ENCODE measurements at places on chromosomes 1 and 21.

GRCh38 chr1:185834371-185834905 is 100.2 kb downstream of the HMCN1 start:
- DNase-seq = no peak

GRCh38 chr1:45769261-45769932 is 18.9 kb upstream of the IPP start:
- DNase-seq = no peak

- DNase-seq = no peak
Observed at GRCh38 chr1:8334106-8334851, 16.4 kb downstream of the SLC45A1 start.

DNA sequence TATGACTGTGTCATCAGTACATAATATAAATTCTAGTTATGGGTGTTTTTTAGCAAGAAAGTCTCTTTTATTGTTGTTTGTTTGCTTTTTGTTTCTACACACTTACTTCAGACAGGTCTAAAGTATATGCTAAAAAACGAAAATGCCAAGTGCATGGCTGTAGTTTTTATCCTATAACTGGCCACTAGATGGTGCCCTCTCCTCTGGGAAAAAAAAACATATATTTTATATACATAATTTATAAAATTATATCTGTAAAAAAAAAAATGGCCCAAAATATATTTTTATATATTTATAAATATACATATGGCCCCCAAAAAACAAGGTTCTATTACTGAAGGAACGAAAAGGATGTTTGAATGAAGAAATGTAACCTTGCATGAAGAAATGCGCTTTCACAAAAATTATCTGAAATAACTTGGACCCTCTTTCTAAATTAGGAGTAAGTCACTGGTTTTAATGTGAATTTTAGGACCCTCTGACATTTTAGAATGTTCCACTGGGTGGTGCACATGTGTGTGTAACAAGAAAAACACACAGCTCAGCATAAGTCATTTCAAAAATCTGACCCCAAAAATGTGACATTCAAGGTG is 93.5 kb downstream of the TTLL7 start:
- DNase-seq = peak; percentile 2

- no peak for DNase-seq
Observed at GRCh38 chr1:244843148-244843978, 7.9 kb downstream of the COX20 start.

GRCh38 chr1:76496871-76497270 is 370.4 kb upstream of the ST6GALNAC5 start:
- DNase-seq = no peak

GRCh38 chr21:15272591-15272990 is 207.8 kb upstream of the NRIP1 start:
- DNase-seq = no peak

DNA sequence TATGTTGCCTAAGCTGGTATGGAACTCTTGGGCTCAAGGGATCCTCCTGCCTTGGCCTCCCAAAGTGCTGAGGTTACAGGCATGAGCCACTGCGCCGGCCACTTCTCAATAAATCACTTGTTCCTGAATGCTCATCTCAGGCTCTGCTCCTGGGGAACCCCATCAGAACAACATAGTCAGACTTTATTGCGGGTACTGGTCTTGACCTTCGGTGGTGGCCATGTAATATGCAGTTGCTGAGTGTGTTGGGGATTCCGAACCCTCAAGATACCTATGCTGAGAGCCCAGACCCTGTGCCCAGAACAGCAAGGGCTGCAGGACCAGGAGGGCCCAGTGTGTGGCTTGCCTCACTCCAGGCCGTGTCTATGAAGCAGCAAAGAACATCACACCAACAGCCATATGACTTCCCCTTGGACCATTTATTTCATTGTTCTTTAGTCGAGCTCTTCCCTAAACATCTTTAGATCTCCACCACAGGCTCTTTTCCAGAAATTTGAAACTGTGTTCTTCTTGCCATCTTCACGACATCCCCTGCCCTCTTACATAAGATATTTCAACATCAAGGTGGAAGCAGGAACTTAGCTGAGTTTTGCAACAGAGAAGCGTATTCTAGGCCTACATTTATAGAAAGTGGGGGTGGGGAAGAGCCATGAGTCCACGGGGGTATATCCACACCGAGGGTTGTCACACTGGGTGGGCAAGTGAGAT is 12.7 kb upstream of the SDHB start:
- no peak for DNase-seq

DNA sequence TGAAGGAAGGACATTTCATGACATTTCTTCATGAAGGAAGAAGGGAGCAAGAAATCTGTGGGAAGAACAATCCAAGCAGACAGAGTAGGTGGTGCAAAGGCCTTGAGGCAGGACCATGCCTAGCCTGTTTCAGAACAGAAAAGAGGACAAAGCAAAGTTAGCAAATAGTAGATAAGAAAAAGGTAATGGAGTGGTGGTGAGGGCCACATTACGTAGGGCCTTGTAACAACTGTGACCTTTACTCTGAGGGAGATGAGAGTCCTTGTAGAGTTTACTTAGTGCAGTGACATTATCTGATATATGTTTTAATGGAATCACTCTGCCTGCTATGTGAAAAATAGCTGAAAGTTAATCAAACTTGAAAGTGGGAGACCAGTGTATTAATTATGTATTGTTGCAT is 6.4 kb upstream of the TSNAX start:
- no peak for DNase-seq

- no peak for DNase-seq
Observed at GRCh38 chr1:20578062-20578461, 10.8 kb upstream of the CDA start.

- no peak for DNase-seq
Observed at GRCh38 chr1:164504749-164505148, 54.2 kb upstream of the PBX1 start.

DNA sequence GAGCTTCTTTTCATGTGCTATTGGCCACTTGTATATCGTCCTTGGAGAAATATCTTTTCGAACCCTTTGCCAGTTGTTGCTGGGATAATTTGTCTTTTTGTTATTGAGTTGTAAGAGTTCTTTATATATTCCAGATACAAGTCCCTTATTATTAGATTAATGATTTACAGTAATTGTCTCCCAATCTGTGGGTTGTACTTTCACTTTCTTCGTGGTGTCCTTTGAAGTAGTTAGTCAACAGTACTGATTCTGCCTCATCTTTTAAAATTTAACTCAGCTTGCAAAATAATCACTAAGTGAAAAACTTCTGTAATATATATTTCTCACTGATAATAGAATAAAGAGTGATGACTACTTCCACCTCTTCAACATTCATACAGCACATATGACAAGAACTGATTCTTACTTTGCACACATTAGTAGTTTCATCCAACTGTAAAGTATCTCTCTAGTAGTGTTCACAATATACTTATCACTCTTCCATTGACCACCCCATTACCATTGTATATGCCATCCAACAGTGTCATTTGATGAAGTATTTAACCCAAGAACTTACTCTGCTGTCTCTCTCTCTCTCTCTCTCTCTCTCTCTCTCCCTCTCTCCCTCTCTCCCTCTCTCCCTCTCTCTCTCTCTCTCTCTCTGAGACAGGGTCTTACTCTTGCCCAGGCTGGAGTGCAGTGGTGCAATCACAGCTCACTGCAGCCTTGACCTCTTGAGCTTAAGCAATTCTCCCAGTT is 104.2 kb upstream of the DMRTA2 start:
- DNase-seq = no peak

GRCh38 chr1:6523566-6523965 is 30.7 kb downstream of the NOL9 start:
- no peak for DNase-seq

DNA sequence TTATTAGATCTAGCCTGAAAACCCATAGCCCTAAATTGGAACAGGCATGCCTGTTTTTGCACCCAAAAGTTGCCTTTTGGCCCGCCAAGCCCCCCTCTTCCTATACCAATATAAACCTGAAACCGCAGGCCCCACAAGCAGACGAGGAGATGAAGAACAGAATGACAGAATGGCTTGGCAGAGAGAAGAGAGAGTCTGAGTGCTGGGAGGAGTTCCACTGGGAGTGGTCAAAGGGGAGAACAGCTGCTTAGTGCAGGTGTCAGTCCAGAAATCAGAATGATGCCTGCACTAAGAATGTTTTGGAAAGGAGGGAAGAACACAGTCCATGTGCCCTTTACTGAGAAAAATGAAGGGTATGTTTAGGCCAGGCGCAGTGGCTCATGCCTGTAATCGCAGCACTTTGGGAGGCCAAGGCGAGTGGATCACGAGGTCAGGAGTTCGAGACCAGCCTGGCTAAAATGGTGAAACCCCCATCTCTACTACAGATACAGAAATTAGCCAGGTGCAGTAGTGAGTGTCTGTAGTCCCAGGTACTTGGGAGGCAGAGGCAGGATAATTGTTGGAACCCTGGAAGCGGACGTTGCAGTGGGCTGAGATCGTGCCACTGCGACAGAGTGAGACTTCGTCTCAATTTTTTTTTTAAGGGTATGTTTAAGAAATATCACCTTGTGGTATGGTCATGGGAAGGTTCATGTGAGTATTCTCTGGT is 9.4 kb downstream of the DYRK1A start:
- DNase-seq = no peak

DNA sequence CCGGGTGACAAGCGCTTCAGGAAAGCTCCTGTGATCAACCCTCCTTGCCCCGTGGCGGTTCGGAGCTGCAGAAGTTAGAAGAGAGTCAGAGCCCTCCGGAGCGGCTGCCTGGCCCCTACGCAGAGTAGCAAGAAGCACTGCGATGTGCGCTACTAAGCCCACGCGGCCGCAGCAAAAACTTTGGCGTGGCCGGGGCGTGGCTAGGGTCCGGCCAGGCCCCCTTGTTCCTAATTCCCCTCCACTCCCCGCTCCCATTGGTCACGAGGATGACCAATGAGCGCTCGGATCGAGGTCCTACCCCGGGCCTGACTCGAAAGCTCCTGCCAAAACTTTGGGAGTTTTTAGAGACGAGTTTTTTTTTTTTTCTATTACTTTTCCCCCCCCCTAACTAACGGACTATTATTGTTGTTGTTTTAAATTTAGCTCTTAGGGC is at the start of gene HLX:
Gene HLX, plus strand, starts transcription at position 368 of the 433 bp plus-strand sequence. CDS start 415 bp downstream, outside the sequence.
- peak; percentile 14 for DNase-seq

All from CD4-positive, alpha-beta T cell treated with Interleukin-6 at 100 ng/mL for 8 hours (primary cell).